A673 (cell line): ENCODE measurements at places on chromosomes 5 and 9. TPM values are rescaled to one million over a fixed set of nuclear protein-coding genes. Genes with fewer than 3 reads are reported as not detected.

DNA sequence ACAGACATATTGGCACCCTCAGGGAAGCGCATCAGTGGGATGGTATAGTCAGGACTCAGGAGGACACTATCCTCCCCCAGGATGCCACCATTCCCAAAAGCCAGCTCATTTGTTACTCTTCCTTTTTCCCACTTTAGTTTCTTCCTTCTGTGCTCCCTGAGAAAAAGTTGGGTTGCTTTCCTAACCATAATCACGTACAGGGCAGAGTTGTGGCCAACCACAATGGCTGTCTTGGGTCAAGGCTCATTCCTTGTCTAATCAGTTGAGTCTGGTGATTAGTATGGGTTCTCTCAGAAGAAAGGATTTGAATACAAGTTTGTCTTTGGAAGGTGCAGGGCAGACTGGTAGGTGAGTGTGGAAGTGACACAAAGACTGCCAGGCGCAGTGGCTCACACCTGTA lies 26.6 kb upstream of the ATP6V1G1 start:
- H3K27me3 ChIP-seq: peaks cover 5% of the 10 kb centered on the region
- no peaks in the 10 kb centered on the region for H3K4me1 ChIP-seq
- H3K36me3 ChIP-seq: no peaks in the 10 kb centered on the region
- no peak overlapping the region for H3K4me3 ChIP-seq

- H3K27me3 ChIP-seq: no peaks in the 10 kb centered on the region
- H3K36me3 ChIP-seq: no peaks in the 10 kb centered on the region
- no peaks in the 10 kb centered on the region for H3K4me1 ChIP-seq
- no peak overlapping the region for H3K27ac ChIP-seq
- no peak overlapping the region for H3K4me3 ChIP-seq
These were observed 270.2 kb downstream of the KDM4C start for GRCh38 chr9:7027996-7028395.

DNA sequence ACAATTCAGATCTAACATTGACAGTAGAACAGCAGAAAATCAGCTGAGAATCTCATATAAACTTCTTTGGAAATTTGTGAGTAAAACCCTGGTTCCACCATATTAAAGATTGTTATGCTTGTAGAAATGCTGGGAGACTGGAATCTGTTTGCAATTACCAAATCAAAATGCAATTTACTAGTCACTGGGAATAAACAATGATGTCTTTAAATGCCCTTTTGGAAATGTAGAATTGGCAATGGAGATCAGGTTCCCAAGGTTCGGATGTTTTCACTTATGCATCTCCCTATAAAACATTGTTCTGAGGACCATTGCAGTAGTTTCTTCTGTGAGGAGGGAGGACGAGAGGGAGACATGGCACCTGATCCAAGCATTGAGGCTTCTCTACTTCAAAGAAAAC lies 384.4 kb downstream of the TMEM167A start:
- no peak overlapping the region for H3K4me3 ChIP-seq
- no peak overlapping the region for H3K27ac ChIP-seq
- no peaks in the 10 kb centered on the region for H3K36me3 ChIP-seq
- no peaks in the 10 kb centered on the region for H3K4me1 ChIP-seq
- no peaks in the 10 kb centered on the region for H3K27me3 ChIP-seq
- DNase-seq: no peak

GRCh38 chr5:90020575-90021538 lies 388.7 kb downstream of the CETN3 start:
- peak overlapping the region; percentile 28 for H3K4me3 ChIP-seq
- peak; percentile 40 for DNase-seq
- no peaks in the 10 kb centered on the region for H3K27me3 ChIP-seq

DNA sequence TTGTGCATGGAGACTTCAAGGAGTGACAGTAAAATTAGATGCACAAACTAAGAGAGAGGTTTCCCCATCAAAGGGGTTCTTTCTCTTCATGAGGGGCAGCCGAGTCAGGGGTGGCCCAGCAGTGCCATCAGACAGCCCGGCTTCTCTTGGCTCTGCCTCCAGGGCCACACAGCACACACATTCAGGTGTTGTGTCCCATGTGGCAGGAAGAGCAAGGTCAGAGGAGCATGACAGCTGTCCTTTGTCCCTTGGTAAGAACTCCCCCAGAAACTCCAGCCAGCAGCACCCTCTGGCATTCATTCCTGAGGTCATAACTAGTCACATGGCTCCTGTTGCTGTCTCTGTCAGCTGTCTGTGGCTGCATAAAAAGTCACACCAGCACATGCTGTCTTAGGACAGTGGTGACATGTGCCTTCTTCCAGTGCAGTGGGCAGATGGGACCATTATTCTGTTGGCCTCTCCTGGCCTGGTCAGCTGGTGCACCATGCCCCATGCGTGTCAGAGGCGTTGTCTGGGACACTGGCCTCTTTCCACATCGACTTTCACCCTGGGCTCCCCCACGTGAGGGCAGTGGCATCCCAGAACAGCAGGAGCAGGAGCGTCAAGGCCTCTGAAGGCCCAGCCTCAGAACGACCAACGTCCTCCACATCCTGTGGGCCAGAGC lies 78.4 kb upstream of the OTULINL start:
- H3K27ac ChIP-seq: no peak overlapping the region
- no peak for DNase-seq
- no peaks in the 10 kb centered on the region for H3K27me3 ChIP-seq
- H3K4me1 ChIP-seq: no peaks in the 10 kb centered on the region

DNA sequence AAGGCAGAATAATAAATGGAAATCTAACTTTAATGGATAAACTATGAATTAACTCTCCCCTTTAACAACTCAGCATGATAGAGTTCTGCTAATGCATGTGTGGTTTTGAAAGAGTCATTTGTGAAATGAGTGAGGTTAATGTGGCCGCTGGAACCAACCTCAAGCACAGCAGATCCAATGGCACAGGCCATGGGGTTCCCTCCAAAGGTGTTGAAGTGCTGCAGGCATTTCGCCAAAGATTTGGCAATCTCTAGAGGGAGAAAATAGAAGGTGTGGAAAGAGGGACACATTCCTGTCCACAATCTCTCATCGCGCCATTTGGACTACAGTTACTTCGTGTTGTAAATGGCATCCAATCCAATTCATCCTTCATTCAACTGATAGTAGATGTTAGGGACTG lies 35.0 kb downstream of the AGXT2 start:
- no peak overlapping the region for H3K4me3 ChIP-seq
- H3K27ac ChIP-seq: no peak overlapping the region
- H3K4me1 ChIP-seq: no peaks in the 10 kb centered on the region
- H3K36me3 ChIP-seq: no peaks in the 10 kb centered on the region
- DNase-seq: no peak
- no peaks in the 10 kb centered on the region for H3K27me3 ChIP-seq

DNA sequence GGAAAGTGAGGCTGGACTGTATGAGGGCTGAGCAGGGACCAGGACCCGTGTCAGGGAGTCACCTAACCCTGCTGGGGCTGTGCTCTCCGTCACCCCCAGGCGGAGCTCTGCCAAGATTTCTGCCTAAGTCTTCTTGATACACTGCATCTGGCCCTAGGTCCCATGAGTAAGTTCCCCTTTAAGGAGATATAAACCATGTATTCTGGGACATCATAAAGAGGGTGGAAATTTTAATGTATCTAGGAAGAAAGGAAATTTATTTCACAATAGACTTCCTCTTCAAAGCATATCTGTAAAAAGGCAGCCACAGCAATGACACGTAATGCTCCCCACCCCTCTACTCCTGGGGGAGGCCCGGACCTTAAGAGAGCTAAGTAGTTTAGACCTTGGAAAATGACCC lies 183.4 kb downstream of the FBXL7 start:
- no peaks in the 10 kb centered on the region for H3K4me1 ChIP-seq
- no peak overlapping the region for H3K4me3 ChIP-seq
- no peaks in the 10 kb centered on the region for H3K36me3 ChIP-seq
- DNase-seq: no peak
- no peaks in the 10 kb centered on the region for H3K27me3 ChIP-seq

- peak overlapping the region; percentile 19 for H3K4me3 ChIP-seq
- H3K27me3 ChIP-seq: no peaks in the 10 kb centered on the region
- DNase-seq: peak; percentile 87
- peaks cover 3% of the 10 kb centered on the region for H3K4me1 ChIP-seq
These were observed 34.3 kb upstream of the MACIR start for GRCh38 chr5:103224118-103224893.

DNA sequence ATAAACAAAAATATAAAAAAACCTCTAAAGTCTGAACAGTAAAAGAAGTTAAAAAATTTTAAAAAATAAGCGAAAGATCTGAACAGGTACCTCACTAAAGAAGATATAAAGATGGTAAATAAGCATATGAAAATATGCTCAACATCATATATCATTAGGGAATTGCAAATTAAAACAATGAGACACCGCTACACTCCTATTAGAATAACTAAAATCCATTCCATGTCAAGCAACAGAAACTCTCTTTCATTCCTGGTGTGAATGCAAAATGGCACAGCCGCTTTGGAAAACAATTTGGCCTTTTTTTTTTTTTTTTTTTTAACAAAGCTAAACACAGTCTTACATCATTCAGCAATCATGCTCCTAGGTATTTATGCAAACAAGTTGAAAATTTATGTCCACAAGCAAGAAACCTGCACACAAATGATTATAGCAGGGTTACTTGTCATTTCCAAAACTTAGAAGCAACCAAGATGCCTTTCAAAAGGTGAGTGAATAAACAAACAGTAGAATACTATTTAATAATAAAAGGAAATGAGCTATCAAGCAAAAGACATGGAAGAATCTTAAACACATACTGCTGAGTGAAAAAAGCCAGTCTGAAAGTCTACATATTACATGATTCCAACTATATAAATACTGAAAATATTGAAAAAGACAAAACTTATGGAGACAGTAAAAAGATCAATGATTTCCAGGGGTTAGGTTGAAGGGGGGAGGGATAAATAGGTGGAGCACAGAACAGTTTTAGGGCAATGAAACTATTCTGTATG lies 22.1 kb downstream of the ANXA1 start:
- no peak overlapping the region for H3K27ac ChIP-seq
- no peak overlapping the region for H3K4me3 ChIP-seq
- peaks cover 32% of the 10 kb centered on the region for H3K36me3 ChIP-seq
- no peak for DNase-seq

The SLC25A2 gene
- total RNA-seq: 0.88 and 1.0 TPM in 2 replicates

The UCK1 gene
- total RNA-seq: 48.0 and 51.6 TPM in 2 replicates

The ARL14EPL gene
- not detected in 2 replicates for total RNA-seq

The HTR1A gene
- not detected in 2 replicates for total RNA-seq
